ENCODE measurements at places on chromosomes 11 and 22.

- no peak for DNase-seq
Measured at GRCh38 chr11:131796541-131796940, 426.1 kb downstream of the NTM start.

DNA sequence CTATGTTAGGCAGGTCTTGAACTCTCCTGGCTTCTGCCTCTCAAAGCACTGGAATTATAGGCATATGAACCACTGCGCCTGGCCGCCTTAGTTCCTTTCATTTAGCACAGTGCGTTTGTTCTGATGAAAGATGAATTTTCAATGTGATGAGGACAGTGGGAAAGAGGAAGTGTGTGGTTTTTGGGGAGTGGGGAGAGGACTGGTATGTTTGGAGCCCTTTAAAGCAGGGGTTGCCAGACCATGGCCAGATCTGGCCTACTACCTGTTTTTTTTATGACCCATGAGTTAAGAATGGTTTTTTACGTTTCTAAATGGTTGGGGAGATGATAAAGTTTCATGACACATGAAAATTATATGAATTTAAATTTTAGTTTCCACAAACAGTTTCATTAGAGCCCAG, 12.5 kb downstream of the ATXN10 start:
- no peak for DNase-seq

DNA sequence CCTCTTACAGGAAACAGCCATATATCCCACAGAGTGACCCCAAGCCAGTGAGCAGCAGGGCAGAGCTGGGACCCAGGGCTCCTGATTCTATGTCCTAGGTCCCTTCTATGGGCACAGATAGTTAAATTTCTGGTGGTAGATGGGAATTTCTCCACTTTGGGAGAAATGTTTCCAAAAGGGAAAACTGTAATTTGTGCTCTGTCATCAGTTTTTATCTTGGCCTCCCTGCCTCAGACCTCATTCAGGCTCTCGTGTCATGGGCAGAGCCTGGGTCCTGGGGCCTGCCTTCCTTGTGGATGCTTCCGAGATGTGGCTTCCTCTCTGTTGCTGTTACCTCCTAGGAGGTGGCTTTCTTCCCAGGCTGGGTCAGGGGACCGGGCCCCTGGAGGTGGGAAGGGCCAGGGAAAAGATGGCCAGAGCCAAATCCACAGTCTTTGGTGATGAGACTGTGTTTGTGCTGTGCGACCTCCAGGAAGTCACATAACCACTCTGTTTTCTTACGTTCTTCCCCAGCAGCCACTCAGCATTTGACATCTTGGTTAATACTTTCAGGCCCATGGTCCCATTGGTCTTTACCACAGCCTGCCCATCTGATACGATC, 8.6 kb downstream of the LRRC32 start:
- DNase-seq = no peak

- no peak for DNase-seq
Measured at GRCh38 chr11:12182676-12183541, 72.5 kb downstream of the MICAL2 start.

DNA sequence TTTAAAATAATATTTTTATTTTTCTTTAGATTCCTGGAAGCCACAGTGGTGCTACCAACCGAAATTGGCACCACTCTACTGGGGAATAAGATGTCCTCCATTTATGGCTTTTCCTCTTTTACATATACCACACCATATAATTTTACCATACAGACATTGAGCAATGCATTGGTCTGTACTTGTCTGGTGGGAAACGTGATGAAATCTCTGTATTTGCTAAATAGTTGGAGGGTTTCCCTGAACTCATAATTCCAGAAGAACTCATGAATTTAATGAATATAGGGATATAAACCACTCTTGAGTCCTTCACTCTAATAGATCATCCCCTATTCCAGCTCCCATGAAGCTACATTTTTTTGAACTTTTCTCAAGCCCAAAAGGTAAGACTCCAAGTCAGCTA, 28.0 kb upstream of the MMP13 start:
- no peak for DNase-seq

- no peak for DNase-seq
Measured at GRCh38 chr11:93051186-93051585, 81.7 kb downstream of the MTNR1B start.

DNA sequence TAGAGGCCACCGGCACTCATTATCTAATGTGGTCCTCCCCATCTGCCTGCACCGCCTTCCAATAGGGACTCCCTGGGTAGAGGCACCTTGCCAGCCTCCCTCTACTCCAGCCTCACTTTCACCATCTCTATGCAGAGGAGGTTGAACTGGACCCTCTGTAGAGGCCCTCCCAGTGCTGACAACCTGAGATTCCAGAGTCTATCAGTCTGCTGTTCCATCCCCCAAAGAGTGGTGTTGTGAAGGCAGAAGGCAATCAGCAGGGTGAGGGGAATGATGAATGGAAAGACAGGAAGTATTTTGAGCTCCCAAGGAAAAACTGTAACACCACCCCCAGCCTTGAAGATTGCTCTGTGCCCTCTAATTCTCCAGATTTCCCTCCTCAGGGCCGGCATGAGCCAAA, 77.9 kb downstream of the THAP12 start:
- DNase-seq = no peak

GRCh38 chr22:49574881-49575702, 252.6 kb downstream of the BRD1 start:
- no peak for DNase-seq

- DNase-seq = no peak
Measured at GRCh38 chr22:20114506-20115475, 1.1 kb upstream of the RANBP1 start.

DNA sequence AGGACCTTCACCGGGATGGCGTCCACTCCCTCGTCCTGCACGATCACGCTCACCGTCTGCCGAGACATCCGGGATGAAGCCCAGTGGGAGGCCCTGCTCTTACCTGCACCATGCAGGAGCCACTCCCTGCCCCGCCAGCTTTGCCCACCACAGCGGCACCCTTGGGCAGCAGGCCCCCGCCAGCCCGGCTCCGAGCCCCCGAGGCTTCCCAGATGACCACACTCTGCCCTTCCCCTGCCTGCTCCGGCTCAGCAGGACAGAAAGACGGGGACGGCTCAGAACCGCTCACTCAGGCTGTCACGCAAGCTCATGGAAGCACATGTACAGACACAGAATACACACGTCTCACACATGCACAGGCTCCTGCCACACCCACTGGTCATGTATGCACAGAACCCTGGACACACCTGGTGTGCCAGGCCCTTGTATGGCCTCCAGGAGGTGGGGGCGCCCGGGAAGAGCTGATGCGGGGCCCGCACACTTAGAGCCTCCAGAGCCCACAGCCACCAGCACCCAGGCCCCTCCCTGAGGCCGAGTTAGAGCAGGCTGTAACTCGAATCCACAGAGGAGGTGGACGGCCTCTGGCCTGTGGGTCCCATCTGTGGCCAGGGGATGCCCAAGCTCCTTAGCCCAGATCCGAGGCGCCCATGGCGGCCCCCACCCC, 8.9 kb upstream of the MAPK11 start:
- DNase-seq = no peak

DNA sequence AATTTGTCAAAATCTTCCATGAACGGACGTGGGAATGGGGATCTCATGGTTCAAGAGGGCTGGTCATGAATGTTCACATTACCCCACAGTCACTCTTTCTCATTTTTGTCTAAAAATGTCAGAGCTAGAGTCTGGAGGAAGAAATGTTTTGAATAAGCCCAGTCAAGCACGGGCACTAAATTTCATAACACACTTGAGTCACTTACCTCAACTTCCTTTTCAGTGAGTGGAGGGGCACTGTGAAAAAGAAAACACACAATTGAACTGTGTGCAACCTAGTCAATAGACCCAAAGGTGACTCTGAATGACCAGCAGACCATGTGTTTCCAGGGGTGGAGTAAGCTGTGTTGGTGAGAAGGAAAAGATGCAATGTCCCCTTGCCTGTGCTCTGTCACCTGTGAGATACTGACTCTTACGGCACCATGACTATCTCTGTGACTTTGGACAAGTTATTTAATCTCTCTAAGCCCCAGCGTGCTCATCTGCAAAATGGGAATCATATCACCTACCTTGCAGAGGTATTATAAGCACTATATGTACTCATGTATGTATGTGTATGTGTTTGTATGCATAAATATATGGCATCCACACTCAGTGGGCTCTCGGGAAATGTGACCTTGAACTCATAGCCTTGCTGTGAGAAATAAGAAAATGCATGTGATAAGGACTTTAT, 38.2 kb upstream of the LYVE1 start:
- DNase-seq = no peak

- DNase-seq = peak; percentile 43
Measured at GRCh38 chr11:69918938-69919650, 99.9 kb upstream of the FGF3 start.

DNA sequence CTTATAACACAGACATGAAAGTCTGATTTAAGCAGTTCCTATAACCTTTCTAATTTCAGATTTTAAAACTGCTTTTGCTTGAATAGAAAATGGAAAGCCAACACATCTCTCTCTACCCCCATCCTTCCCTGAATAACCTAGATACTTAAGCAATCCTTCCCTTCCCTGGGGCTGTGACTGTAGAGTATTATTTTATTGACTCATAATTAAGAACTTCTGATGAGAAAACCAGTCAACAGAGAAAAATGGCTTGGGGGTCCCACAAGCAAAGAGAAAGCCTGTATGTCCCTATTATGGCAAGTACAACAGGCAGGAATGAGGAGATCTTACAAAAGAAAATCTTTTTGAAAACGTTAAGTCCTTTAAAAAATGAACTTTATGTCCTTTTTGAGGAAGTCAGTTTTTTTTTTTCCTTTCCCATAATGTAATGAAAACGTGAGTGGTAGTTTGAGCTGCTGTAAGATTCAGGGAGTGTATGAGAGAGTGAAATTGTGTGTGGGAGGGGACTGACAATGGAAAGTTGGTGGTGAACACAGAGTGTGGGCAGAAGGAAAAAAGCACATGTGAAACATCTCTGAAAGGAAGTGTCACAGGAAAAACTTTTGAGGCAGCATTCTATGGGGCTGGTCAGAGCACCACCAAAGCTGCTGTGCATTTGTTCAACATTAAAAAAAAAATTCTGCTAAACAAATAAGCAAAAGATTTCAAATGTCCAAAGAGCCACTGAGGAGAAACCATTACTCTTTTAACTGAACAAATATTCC, 154.6 kb downstream of the MAML2 start:
- DNase-seq = no peak

DNA sequence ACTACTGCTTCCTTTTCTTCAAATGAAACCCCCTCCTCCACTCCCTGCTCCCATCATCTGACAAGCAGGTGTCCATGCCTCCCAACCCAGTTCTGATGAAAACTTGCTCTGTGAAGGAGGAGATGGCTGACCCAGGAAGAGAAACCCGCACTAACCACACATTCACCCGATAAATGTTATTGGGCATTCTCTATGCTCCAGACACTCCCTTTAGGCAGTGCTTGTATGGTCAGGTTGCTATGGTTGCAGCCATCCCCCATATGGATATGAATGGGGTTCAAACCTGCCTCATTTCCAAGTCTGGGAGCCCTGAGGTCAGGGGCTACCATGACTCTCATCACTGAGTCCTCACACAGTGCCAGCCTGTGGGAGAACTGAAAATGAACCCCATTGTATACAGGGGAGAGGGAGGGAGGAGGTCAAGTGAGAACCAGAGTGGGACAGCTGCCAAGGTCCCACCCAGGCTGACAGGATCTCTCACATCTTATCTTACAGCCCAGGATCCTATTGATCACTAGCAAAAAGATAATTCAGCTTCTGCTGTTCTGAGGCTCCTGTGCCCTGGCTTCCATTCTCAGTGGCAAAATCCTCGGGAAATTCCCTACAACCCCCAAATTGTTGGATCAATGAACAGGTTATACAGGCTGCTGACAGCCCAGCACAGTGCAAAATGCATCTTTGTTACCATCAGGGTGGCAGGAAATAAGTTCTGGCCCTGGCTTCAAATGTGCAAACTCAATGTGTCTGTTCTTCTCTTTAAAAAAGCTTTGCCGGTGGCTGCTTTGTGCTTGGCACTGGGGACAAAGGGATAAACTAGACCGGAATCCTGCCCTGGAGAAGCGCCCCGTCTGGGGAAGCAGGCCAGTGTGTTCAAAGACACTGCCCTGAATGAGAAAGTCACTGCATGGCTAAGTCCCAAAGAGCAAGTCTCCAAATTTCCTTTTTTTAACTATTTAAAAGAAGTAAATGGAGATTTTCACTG, 22.7 kb upstream of the ACER3 start:
- no peak for DNase-seq

DNA sequence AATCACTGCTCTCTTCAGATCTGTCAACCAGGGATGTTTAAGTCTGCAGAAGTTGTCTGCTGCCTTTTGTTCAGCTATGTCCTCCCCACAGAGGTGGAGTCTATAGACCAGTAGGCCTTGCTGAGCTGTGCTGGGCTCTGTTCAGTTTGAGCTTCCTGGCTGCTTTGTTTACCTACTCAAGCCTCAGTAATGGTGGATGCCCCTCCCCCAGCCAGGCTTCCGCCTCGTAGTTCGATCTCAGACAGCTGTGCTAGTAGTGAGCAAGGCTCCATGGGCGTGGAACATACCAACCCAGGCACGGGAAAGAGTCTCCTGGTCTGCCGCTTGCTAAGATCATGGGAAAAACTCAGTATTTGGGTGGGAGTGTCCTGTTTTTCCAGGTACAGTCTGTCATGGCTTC, 27.6 kb upstream of the CASP12 start:
- no peak for DNase-seq

- DNase-seq = peak; percentile 33
Measured at GRCh38 chr22:35834061-35834460, 116.4 kb downstream of the APOL5 start.

- no peak for DNase-seq
Measured at GRCh38 chr11:8370812-8371515, 107.3 kb upstream of the LMO1 start.

DNA sequence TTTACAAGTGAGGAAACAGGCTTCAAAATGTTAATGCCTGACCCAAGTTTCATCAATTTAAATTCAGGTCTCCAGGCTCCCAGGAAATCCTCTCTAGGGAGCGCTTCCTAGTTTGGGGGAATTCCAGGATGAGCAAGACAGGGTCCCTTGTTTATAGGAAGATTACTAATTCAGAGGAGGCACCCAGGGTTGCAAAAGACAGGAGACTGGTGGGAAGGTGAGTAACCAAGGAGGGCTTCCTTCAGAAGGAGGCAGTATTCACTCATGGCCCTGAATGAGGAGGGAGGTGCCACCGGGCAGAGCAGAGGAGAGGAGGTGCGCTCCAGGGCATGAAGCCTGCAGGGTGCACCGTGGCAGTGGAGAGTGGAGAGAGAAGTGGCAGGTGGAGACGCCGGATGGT, 1.6 kb downstream of the TMEM132A start:
- no peak for DNase-seq

GRCh38 chr22:22397292-22397870, 111.2 kb downstream of the ZNF280B start:
- DNase-seq = peak; percentile 22

- DNase-seq = no peak
Measured at GRCh38 chr11:21602699-21603098, 590.2 kb upstream of the ANO5 start.

- DNase-seq = no peak
Measured at GRCh38 chr11:1843098-1843473, 4.3 kb downstream of the TNNI2 start.

GRCh38 chr11:131640320-131640719, 269.9 kb downstream of the NTM start:
- DNase-seq = no peak

DNA sequence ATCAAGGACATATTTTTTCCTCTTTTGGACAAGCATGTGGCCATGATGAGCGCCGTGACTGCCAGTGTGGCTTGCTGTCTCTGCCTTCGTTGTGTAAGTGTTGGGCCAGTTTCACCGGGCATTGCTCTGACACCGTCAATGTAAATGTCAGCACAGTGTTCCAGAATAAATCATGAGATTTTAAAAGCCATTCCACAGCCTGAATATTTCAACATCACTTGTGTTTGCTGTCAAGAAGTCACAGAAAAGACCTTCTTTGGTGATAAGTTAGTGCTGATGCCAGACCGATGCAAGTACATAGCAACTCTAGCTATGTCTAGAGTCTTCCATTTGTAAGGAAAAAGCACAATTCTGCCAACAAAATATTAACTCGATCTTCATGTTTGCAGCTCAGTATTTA, 467.8 kb downstream of the TBC1D22A start:
- DNase-seq = no peak
